Natural killer cell treated with Interleukin-12 subunit alpha and Interleukin-12 subunit beta and Interleukin-15 and Interleukin-18, amount 100 ng/mL, for 72 hours (primary cell): ENCODE measurements at places on chromosomes 3 and 15. TPM values are rescaled to one million over a fixed set of nuclear protein-coding genes. Genes with fewer than 3 reads are reported as not detected.

- no peak for DNase-seq
These were observed 95.9 kb upstream of the RNF7 start for GRCh38 chr3:141642215-141642614.

- DNase-seq = no peak
These were observed 85.9 kb downstream of the BOC start for GRCh38 chr3:113297287-113297686.

DNA sequence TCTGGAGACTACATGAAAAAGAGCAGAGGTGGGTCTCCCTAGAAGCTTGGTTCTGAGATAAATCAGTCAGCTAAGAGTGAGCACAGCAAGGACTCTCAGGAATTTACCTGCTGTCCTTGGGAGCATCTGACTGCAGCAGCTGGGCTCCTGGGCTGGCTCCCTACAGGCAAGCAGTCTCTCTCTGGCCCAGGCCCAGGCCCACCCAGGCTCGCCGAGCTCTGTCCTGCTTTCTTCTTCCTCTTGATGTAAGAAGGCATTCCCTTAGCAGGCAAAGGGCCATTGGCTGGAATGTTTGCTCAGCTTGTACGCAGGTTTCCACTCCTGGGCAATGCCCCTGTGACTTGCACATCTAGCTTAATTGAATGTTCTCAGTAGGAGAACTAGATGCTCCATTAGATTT is 4.3 kb upstream of the RBP2 start:
- no peak for DNase-seq

DNA sequence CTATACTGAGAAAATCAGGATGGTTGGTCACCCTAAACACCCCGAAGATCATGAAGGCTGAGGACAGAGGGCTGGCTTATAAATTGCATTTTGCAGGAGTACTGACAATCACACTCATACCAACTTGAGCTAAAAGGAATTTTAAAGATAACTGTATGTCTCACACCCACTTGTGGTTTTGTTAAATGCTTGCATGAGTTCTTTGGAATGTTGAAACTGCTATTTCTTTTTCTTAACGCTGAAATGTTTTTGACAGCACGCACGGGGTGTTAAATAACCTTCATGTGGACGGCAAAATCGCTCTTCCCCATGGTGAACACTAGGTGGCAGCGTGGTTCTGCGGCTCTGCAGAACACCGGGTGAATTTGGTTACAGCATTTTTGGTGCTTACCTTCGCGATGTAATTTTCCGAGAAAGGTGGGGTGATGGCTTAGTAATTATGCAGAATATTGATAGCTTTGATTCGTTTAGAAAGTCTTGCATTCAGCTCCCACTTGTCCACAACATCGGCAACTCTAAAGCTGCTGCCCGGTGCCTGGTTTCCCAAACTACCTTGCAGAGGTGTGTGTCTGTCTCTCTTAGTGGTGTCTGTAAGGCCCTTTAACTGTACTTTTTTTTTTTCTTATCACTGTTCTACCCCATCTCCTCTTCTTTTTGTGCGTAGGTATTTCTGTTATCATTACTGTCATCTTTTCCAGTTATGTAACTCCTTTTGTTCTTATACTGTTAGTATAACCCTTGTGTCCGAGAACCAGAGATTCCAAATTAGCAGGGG is 51.7 kb downstream of the ARNT2 start:
- DNase-seq = peak; percentile 74

DNA sequence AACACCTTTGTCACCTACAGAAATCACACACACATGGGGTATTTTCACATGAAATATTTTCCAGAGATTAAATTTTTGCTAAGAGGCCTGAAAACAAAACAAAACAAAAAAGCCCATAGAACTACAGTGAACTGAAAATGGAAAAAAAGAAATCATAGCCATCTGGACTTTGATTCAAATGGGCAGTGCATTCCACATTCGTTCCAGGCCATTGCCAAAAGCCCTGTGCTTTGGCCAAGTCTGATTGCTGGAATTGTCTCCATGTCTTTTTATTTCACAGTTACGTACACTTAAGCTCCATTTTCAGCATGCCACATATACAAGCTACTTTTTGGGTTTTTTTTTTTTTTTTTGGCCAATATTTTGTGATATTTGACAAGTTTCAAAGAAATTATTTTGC is 47.1 kb downstream of the TFG start:
- DNase-seq = no peak

MESP2 gene
- not detected for total RNA-seq
